M059J (cell line): ENCODE measurements at places on chromosomes 7 and 10. TPM values are rescaled to one million over a fixed set of nuclear protein-coding genes. Genes with fewer than 3 reads are reported as not detected.

- DNase-seq = no peak
Measured at GRCh38 chr10:30979956-30980355, 51.7 kb downstream of the ZNF438 start.

DNA sequence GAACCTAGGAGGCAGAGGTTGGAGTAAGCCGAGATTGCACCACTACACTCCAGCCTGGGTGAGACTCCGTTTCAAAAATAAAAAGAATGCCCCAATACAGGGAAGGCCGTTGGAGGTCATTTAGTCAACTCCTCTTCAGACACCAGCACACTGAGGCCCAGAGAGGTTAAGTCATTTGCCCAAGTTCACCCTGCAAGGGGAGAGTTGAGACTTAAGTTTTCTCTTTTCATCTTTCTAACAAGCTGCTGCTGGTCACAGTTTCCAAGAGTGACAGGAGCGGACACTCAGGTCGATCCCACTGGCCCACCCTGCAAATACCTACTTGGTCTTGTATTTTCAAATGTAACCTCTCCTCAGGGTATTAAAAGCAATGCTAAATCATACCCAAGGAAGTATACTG is 30.4 kb upstream of the VCL start:
- no peak for DNase-seq

- DNase-seq = no peak
Measured at GRCh38 chr10:108615576-108616320, 1307.6 kb downstream of the XPNPEP1 start.

DNA sequence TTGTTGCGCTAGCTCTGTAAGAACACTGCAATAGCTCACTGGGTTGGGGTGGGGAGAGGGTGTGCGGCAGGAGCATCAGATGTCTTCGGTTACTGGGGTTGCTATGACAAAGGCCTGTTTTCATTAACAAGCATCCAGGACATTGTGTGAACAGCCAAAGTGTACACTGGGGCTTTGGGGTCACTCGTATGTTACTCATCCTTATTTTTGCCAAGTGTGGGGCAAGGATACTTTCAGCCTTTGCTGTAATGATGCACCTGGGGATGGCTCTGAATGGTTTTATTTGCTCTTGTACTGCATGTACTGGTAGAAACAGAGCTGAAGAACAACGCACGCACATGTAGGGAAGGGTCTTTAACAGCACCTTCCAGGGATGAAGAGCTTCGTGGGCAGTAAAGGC is 73.0 kb upstream of the AFAP1L2 start:
- DNase-seq = no peak

GRCh38 chr7:151992375-151992774 is 33.1 kb upstream of the GALNT11 start:
- peak; percentile 64 for DNase-seq

DNA sequence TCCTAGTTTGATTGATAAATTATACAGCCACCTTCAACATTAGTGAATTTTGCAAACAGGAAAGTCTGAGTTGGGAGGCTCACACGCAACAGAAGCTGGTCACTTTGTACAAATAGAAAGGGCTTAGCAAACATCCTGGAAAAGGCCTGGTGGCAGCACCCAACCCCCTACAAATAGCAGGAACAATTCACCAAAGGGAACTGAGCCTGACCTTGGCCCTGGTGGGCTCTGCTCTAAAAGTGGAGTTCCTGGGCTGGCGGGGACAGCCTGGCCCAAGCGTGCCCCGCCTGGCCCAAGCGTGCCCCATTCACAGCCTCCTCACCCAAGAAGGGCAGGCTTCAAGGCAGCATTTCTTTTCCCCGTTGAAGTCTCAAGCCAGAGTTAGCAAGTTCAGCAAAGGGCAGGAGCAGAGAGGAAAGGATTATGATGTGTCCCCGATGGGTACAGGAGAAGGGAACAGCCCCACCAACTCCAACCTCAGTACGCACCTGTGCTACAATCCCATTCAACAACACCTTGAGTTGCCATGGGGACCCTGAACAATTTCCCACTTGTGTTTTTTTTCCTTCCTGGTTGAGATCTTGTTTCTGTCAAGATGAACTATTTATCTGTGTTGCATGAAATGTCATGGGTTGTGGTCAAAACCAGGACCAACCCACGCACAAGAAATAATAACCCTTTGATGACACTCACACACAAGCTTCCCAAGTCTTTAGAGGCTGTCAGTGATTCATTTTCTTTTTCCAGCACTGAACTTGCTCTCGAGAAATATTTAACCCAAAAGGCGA is 43.4 kb downstream of the RGS10 start:
- DNase-seq = no peak

GRCh38 chr10:45453639-45454255 is 79.7 kb downstream of the ALOX5 start:
- no peak for DNase-seq

- DNase-seq = no peak
Measured at GRCh38 chr7:26311798-26312197, 20.1 kb downstream of the SNX10 start.

- DNase-seq = no peak
Measured at GRCh38 chr10:101859530-101859929, 15.9 kb upstream of the KCNIP2 start.

DNA sequence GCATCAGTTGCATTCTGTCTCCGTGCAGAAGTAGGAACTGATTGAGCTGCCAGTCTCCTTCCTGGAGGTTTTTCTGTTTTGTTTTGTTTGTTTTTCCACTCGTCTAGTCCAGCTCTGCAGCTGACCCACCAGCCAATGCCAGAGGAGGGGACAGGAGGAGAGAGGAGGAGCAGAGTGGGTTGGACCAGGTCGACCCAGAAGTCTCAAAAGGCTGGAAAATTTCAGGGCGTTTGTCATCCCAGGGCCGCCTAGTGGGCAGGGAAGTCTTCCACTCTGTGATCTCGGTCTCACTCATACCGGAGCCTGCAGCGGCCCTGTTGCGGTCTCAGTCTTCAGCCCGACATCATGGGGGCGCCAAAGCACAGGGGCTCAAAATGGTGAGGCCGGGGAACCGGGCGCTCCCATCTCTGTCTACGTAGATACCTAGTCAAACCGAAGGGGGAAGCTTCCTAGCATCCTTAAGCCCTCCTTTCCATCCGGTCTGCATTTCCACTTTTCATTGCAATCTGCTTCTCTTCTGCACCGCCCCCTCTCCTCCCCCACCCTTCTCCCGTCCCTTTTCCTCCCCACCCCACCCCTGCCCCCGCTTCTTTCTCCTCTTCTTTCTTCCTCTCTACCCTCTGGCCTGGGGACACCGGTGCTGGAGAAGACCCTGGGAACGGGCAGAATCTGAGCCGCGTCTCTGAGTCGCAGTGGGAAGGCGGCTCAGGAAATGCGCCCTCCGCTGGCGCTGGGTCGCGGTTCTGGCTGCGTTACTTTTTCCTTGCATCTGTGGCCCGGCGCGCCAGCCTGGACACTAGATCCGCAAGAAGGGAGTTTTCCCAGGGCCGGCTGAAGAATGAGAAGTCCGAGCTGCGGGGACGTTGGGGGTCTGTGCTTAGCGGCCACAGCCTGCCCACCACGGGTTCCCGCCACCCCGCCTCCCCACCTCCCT is 16.2 kb upstream of the PAX2 start:
- DNase-seq = peak; percentile 44

GRCh38 chr7:136900005-136900404 is 31.6 kb downstream of the CHRM2 start:
- DNase-seq = no peak

DNA sequence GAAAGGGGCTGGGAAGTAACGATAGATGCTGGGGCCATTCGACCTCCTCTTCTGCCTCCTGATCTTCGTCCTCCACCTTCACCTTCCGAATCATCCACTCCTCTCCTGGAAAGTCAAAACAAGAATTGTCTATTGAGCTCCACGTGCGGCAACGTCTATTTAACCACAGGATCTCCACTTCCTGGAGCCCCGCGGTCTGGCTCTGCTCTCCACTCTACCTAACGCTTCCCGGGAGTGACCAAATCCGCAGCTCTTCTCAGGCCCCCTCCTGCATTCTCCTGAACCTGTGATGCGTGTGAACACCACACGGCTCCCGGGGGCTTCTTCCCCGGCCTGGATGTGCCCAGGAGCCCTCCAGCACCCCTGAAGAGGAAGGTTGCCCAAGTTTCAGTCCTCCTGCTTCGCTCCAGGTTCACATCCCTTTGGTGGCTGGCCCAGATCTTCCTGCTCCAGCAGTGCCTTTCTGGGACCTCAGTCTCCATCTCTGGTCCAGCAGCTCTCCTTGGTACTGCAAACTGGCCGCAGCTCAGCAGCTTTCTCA is 7.2 kb downstream of the ZNF467 start:
- DNase-seq = no peak

GRCh38 chr7:67653856-67654454 is 657.3 kb downstream of the TYW1 start:
- DNase-seq = no peak

DNA sequence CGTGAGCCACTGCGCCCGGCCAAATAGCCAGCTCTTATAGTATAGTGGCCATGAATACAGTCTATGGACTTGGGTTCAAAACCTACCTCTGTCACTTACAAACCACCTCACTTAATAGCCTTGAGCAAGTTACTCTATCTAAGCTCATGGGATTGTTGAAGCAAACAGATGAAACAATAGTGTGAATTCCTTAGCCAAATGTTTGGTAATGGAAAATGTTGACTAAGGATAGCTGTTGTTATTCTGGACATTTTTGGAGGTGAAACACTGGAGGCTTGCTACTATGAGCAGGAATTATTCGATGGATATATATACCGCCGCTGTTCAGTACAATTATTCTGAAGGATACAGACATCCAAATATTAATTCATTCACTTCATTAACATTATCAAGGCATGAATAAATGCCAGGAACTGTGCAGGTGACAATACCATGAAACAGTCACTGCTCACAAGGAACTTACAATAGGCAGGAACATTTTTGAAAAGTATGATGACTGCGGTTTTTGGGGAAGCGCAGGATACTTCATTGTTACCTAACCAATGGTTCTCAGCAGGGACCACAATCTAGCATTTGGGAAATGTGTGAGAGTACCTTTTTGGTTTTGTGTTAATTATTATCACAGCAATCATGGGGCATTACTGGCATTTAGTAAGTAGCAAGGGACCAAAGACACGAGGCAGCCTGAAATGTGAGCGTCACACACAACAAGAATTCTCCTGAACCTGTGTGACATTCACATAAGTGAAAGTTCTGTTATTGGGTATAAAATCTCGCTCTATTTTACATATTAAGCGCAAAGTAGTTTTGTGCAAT is 55.7 kb downstream of the CUBN start:
- no peak for DNase-seq

- DNase-seq = peak; percentile 4
Measured at GRCh38 chr10:127577376-127578258, 28.5 kb downstream of the NPS start.

- DNase-seq = no peak
Measured at GRCh38 chr7:94133460-94133859, 129.3 kb upstream of the BET1 start.

DNA sequence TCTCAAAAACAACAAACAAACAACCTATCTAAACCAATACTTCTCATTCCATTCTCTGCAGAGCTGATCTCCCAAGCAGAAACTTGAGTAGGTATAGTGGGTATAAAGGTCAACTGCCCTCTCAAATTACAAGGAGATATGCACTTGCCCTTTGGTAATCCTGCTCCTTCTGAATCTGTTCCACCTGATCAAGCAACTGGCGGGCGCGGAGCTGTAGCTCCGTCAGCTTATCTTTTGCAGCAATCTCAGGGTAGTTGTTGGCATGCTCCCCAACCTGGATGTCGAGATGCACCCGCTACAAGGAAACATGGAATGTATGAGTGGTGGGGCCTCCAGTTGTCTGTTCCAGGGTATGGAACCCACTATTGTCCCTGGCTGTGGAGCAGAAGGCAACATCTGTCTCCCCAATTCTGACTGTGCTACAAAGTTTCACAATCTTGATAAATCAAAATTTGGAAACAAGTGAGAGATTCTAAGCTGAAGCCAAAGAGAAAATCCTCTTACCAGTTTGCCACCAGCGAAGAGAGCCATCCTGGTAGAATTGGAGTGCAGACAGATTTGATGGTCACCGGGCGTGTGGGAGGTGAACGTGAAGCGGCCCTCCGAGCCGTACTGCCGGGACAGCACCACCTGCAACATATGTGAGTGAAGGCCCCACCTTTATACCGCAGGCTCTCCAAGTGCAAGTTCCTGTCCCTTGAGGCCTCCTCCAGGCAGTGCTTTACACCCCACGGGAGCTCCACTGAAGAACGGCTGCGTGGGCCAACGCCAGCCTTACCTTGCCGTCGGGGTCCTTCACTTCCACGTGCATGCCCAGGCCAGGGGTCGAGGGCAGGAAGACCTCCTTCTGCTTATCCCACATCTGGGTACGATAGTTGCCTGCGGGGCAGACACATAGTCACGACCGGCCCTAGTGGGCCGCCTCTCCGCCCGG is 819 bp downstream of the TMED4 start:
- DNase-seq = no peak

DNA sequence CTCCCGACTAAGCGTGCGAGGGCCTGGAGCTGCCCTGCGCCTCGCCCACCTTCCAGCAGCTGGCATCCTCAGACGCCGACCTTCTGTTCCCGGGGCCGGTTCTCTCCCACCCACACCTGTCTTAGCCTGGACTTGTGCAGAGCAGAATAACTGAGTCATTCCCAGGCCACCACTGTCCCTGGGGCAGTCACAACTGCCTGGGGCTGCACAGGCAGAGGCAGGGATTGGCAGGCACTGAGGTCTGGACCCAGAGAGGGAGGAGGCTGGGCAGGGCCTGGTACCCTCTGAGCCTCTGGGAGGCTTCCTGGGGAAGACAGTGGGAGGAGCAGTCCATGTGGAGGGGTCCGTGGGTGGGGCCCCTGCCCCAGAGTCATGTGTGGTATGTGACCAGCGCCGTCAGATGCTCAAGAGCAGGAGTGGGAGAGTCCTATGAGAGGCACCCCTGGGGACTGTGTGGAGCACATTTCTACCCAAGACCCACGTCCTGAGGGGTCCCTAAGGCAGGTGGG is 74.3 kb downstream of the NKX6-2 start:
- no peak for DNase-seq

- peak; percentile 52 for DNase-seq
Measured at GRCh38 chr7:34130558-34131295, 225.4 kb downstream of the BMPER start.

DNA sequence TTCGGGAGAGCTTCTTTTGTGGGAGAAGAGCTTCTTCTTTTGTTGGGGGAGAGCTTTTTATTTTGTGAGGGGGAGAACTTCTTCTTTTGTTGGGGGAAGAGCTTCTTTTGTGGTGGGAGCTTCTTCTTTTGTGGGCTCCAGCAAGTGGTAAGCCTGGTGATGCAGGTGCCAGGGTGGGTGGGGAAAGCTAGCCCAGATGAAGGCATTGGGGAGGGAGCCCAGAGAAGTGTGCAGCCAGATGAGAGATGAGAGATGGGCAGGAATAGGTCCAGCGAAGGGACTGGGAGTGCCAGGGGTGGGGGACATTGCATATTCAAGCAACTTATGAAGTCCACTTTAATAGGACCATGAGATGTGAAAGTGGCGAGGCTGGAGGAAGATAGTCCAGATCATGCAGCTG is 9.7 kb downstream of the ADRA2A start:
- DNase-seq = no peak

RBM28 gene
- 4.5 and 18.5 TPM in 2 replicates for total RNA-seq

VPS37D gene
- 1.7 and 5.1 TPM in 2 replicates for total RNA-seq

DNAJB9 gene
- 24.0 and 25.6 TPM in 2 replicates for total RNA-seq

USP54 gene
- total RNA-seq = 6.8 and 13.5 TPM in 2 replicates

WDR37 gene
- total RNA-seq = 4.8 and 5.6 TPM in 2 replicates

SYT15 gene
- total RNA-seq = 0.02 and 0.05 TPM in 2 replicates
